ENCODE measurements at places on chromosomes 13 and 19.

DNA sequence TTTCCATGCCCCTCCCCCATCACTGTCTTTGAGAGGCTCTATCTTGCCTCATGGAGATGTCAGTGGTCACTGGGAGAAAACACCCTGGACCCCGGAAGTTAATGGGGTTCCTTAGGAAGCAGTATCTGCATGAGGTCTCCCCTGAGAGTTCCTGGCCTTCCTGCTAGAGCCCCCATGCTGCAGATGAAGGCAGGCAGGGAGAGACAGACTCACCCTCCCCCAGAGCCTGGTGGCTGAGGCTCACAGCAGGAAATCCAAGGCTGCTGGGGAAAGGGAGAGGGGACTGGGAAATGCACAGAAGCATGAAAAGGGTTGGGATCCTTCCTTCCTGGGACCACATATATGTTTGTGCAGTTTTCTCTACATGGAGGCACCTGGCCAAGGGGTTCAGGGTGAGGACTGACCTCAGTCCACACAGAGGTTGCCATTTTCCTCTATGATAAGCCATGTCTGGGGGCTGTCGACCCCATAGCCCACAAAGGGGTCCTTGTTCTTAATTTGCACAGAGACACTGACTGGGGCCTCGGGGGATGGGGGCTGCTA lies 95.4 kb downstream of the RNASEH2B start:
- DNase-seq: no peak

- no peak for DNase-seq
These were observed 24.9 kb downstream of the ARHGEF7 start for GRCh38 chr13:111139873-111140561.

DNA sequence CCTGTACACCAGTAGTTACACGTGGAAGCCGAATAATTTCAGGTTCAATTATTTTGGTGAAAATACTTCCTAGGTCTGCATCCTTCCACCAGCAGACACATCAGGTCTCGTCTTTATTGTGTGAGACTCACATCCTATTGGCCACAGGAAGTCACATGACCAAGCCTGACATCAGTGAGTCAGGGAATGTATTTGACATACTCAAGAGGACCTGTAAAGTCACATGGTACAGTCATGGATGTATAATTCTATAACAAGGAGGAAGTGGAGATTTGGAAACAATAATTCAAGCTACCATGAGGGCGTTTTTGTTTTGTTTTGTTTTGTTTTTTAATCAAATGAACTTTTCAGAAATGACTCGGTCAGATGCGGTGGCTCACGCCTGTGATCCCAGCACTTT lies 9.3 kb upstream of the HIF3A start:
- no peak for DNase-seq

DNA sequence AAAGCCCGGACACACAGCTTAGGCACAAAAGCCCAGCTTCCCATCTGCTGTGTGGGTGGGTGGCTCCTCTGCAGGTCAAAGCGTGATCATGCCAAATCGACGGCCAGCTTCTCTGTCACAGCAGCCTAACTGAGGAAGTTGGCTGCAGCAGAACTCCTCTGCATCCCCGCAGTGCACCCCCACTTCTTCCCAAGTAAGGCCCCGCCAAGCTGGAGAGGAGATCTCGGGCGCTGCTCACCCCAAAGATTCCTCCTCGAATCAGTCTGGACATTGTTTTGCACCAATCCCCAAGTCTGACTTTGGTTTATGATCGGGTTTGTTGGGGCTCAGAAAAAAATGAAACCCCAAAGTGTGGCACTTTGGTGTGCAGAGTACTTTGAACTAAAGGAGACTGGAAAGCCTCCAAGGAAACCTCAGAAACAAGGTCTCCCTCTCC lies 19.7 kb upstream of the CPB2 start:
- DNase-seq: no peak

GRCh38 chr19:14061751-14062557 lies at the start of gene PALM3:
TSS of gene PALM3 (minus strand) at chr19:14062076. CDS start at chr19:14061980, 96 bp downstream.
- no peak for DNase-seq

DNA sequence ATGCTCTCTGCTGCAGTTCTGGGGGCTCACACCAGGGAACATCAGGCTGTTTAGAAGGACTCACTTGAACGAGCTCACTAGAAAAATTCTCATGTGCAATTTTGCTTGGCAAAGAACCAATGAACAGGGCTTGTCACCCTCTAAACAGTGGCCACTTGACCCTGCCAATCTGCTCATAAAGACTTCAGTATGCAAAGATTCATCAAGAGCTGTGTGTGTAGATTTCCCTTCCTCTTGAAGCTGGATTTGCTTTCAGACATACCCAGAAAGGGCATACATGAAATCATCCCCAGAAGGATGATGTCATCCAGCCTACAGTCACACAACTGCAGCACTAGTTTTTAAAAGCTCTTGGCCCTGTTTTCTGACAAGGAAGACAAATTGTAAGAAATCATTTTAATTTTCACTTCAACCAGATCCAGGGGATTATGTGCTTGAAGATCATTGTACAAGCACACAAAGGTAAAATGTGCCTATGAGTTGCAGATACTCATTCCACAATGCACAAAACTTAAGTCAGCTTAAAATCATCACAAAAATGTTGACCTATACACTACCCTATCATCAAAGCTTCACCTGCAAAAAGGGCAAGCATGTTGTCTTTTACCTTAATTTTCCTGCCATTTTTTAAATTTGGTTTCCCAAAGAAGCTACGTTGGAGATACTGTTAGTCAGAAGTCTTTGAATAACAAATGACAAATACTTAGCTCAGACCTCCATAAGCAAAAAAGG lies 5.2 kb upstream of the STK24 start:
- DNase-seq: no peak

DNA sequence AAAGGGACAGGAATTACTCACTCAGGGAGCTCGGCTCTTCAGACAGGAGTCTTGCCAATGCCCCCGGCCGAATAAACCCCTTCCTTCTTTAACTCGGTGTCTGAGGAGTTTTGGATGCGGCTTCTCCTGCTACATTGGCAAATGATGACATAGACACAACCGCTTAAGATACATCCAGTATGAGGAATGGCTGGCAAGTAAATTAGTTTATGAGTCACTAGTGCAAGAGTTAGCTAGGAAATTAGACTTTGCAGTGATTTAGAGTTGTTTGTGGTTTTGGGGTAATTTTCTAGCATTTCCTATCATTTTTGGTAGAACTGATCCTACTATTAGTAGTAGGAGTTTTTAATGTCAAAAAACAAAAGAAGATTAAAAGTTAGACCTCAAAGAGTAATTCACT lies 166.2 kb downstream of the SLITRK1 start:
- DNase-seq: no peak

GRCh38 chr13:112851107-112852038 lies 117.6 kb upstream of the MCF2L start:
- DNase-seq: no peak

- DNase-seq: no peak
These were observed 638 bp upstream of the BICRA start for GRCh38 chr19:47608074-47608918.

DNA sequence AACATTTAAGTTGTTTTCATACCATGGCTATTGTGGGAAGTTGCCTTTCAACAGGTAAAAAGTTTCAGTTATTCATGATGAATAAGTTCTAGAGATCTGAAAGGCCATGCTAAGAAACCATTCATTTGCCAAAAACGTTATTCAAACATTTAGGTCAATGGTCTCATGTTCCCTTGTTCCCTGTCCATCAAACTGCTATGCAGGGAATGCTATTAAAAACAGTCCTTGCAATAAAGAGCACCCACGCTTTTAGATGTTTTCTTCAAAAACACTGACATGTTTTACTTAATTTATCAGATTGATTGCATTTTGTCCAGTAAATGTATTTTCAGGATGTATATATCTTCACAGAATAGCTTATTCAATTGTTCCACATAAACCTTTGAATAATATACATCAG lies 573.2 kb upstream of the PCDH20 start:
- DNase-seq: no peak

DNA sequence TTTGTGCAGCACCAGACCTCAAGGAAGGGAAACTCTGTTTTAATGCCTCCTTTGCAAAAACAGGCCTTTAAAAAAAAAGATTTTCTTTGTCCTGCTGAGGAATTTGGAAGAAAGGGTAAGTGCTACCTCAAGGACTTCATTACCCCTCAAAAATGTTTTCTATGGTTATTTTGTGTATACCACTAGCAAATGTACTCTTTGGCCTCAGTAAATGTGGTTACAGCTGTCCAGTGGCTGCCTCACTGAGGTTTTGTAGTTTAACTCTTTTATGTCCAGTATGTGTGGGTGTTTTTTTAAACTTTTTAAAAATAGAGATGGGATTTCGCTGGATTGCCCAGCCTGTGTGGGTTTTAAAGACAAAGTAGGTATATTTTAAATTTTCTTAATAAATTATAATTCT lies 42.2 kb upstream of the TSC22D1 start:
- DNase-seq: no peak

- no peak for DNase-seq
These were observed 280.1 kb downstream of the PCDH20 start for GRCh38 chr13:61135583-61135982.

DNA sequence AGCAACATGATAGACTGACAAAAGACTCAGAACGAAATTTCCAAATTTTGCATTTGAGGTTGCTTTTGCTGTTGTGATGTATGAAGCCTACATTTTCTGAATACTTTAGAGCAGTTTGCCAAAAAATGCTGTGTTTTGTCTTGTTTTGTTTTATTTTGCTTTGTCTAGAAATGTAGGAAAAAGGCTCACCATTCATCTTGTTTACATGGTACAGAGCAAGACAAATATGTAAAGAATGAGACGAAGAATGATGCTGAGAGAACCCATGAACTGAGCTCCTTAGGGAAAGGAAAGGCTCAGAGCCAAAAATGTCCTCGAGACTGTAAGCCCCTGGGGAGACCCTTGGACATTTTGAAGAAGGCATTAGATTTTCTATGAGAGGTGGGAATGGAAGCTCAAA lies 6.8 kb upstream of the SPART start:
- DNase-seq: no peak

- peak; percentile 8 for DNase-seq
These were observed 51.1 kb downstream of the LMO7 start for GRCh38 chr13:75687150-75687763.

DNA sequence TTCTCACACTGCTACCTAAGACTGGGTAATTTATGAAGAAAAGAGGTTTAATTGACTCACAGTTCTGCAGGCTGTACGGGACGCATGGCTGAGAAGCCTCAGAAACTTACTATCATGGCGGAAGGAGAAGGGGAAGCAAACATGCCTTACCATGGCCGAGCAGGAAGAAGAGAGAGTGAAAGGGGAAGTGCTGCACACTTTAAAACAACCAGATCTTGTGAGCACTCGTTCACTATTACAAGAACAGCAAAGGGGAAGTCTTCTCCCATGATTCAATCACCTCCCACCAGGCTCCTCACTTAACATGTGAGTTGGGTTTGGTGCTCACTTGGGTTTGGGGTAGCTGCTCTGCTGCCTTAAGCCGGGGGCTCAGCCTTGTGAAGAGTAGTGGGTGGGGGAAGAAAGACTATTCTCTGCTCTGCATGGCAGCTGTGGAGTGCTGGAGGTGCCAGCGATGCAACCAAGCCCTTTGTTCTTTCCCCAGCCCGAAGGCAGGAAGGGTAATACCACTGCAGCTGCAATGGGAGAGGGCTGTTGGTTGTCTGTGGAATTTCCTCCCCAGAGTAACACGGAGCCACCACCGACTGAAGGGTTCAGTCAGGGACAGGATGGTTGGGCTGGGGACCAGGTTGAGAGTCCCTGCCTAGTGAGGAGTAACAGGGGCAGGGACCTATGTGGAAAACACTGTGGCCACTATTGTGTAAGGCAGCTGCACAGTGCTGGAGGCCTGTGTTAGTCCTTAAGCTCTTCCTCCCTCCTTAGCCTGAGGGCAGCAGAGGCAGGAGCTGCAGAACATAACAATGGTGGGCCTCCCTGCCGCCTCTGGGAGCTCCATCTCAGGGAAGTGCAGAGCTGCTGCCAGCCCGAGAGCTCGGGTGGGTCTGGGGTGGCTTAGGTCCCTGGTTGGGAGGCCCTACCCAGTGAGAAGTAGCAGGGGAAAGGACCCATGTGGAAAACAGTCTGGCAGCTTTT lies 1262.5 kb downstream of the EFNB2 start:
- no peak for DNase-seq

DNA sequence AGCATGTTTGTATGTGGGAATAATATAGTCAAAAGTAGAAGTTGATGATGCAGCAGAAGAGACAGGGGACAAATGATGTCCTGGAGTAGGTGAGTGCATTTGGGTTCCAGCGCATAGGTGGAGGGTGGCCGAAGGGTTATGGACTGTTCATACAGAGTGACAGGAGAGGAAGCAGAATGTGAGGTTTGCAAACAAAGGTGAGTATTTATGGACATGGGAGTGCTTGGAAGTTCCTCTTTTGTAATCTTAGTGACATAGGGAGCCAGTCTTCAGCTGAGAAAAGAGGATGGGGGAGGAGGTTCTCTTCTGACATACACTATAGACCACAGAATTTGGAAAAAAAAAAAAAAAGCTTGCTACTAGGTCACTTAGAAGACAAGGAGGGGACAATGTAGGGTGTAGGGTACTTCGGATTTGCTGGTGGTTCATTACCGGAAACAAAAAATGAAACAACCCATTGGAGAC lies 331.6 kb downstream of the DLEU7 start:
- no peak for DNase-seq

DNA sequence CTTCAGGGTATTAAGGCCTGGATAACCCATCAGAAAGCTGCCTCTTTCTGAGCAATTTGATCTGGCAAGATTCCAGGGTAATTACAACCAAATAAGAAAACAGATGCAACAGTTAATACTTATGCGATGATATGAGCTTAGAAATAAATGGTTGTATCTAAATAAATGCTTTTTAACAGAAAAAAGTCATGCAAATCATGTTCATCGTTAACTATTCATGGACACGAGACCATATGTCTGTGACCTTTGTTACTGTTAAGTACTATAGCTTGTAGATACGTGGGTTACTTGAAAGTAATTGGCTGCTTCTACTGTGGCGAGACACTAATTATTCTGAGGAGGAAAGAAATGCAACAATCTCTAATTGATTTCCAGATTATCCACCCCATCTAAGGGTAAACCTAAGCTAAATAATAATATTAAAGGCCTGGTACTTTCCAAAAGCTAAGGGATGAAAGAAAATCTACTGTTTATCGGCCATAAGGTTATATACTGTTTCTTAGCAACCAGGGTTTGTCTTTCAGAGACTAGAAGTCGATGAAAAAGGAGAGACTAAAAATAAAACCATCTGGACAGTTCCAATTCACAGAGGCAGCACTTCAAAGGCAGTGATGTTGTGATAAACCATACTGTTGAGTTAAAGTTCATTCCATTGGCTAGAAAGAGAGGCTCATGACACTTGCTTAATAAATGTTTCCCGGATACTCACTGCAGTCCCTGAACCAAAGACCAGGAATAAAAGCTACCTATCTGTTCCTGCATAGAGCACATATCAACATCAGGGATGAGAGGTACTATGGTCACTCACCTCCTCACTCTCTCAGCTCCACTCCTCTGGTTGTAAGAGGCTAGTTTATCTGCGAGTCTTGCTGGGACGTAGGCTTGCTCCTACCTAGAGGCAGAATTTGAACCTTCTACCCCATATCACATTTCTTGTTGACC lies 1.5 kb downstream of the EPSTI1 start:
- DNase-seq: no peak

DNA sequence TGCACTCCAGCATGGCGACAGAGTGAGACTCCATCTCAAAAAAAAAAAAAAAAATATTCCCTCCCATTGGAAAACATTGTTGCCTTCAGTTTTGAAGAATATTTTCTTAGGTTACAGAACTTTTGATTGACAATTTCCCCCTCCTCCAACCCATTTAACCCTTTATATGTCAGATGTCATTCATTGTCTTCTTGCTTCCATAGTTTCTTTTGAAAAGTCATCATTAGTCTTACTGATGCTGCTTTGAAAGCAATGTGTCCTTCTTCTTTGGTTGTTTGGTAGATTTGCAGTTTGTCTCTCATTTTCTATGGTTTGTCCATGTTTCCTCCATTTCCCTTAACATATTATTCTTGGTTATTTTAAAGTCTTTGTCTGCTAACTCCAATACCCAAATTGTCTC lies 25.4 kb downstream of the ZNF558 start:
- no peak for DNase-seq

- DNase-seq: no peak
These were observed 31.1 kb upstream of the ZNF599 start for GRCh38 chr19:34804115-34804514.
